Right atrium auricular region (tissue), 2 donors: ENCODE measurements at places on chromosomes 16 and 17. TPM values are rescaled to one million over a fixed set of nuclear protein-coding genes. Genes with fewer than 3 reads are reported as not detected.
A peak's percentile ranks its signal among the peaks of the same experiment; 100 is the strongest.

Gene NTN3
- 0.22 TPM for total RNA-seq

DNA sequence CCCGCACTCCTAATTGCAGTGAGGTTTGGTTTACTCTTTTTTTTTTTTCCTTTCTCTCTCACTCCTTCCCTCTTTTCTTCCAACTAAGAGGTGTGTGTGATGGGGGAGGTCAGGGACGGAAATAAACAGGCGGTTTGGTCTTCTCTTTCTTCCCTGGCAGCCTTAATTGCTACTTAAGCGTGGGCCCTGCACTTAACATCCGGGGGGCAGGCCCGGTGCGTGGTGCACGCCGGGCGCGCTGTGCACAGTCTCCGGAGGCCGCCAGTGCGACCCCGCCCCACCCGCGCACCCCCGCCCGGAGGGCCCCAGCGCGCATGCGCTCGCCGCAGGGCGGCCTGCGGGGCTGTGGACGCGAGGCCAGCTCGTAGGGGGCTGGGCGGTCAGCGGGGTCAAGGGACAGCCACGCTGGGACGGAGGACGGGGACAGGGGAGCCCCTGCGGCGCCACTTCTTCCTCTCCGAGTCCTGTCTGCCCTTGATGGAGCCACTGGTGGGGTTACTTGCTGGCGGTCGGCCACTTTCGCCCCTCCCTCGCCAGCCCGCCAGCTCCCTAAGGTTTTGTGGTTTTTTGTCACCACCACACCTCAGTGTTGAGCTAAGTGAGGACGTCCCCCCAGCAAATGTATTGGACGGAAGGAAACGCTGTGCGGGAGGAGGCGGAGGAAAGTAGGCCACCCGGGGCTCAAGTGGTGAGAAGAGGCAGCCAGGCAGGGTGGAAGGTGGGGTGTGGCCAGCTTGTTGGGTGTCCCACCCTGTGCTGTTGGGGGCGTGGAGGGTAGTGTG is 120.9 kb downstream of the MRM1 start:
- H3K27ac ChIP-seq: no peak overlapping the region
- H3K4me3 ChIP-seq: peak overlapping the region; percentile 28
- no peak for DNase-seq

- no peak for DNase-seq
- H3K27ac ChIP-seq: no peak overlapping the region
- H3K4me3 ChIP-seq: no peak overlapping the region
- no peaks in the 10 kb centered on the region for H3K4me1 ChIP-seq
- H3K27me3 ChIP-seq: no peaks in the 10 kb centered on the region
These were observed 130.3 kb downstream of the IRF8 start for GRCh38 chr16:86029131-86029741.

- no peak for DNase-seq
- no peaks in the 10 kb centered on the region for H3K27me3 ChIP-seq
- H3K4me1 ChIP-seq: no peaks in the 10 kb centered on the region
- no peaks in the 10 kb centered on the region for H3K36me3 ChIP-seq
- no peak overlapping the region for H3K4me3 ChIP-seq
These were observed 14.3 kb upstream of the GINS3 start for GRCh38 chr16:58377932-58378331.

Gene CX3CL1
- total RNA-seq: 17.8 TPM

Gene NEUROD2
- total RNA-seq: not detected

- H3K4me1 ChIP-seq: no peaks in the 10 kb centered on the region
- H3K27ac ChIP-seq: no peak overlapping the region
- no peak overlapping the region for H3K4me3 ChIP-seq
- H3K27me3 ChIP-seq: no peaks in the 10 kb centered on the region
These were observed 28.6 kb downstream of the NPTX1 start for GRCh38 chr17:80447790-80448189.

Gene BAIAP2
- 36.5 TPM for total RNA-seq

Gene ETV4
- total RNA-seq: 3.1 TPM

GRCh38 chr17:14864127-14864526 is 401.0 kb downstream of the PMP22 start:
- H3K27me3 ChIP-seq: no peaks in the 10 kb centered on the region
- no peaks in the 10 kb centered on the region for H3K4me1 ChIP-seq
- no peak overlapping the region for H3K4me3 ChIP-seq
- no peak overlapping the region for H3K27ac ChIP-seq
- H3K36me3 ChIP-seq: no peaks in the 10 kb centered on the region

DNA sequence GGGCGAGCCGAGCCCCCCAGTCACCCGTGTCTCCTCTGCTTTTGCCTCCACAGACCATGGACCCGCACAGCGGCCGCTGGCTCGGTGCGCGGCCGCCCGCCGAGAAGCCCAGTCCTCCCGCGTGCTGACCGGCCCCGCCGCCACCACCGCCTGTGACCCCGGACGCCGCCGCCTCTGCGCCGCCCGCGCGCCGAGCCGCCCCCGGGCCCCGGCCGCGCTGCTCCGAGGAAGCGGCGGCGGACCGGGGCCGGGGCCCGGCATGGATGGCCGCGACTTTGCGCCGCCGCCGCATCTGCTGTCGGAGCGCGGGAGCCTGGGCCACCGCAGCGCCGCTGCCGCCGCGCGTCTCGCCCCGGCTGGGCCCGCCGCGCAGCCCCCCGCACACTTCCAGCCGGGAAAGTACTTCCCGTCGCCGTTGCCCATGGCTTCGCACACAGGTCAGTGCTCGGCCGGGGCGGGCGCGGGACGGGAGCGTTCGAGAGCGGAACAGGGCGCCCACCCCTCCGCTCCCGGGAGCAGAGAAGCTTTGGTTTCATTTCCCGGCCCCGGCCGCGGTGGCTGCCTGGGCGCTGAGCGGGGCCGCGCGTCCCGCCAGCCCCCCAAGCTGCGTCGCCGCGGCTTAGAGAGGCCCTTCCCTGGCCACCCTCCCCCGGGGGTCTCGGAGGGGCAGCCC is 4.4 kb downstream of the BAHCC1 start:
- peak overlapping the region; percentile 95 for H3K27ac ChIP-seq
- no peaks in the 10 kb centered on the region for H3K27me3 ChIP-seq
- H3K36me3 ChIP-seq: no peaks in the 10 kb centered on the region
- peaks cover 55% of the 10 kb centered on the region for H3K4me1 ChIP-seq
- H3K4me3 ChIP-seq: peak overlapping the region; percentile 77

Gene CIBAR2
- not detected for total RNA-seq

DNA sequence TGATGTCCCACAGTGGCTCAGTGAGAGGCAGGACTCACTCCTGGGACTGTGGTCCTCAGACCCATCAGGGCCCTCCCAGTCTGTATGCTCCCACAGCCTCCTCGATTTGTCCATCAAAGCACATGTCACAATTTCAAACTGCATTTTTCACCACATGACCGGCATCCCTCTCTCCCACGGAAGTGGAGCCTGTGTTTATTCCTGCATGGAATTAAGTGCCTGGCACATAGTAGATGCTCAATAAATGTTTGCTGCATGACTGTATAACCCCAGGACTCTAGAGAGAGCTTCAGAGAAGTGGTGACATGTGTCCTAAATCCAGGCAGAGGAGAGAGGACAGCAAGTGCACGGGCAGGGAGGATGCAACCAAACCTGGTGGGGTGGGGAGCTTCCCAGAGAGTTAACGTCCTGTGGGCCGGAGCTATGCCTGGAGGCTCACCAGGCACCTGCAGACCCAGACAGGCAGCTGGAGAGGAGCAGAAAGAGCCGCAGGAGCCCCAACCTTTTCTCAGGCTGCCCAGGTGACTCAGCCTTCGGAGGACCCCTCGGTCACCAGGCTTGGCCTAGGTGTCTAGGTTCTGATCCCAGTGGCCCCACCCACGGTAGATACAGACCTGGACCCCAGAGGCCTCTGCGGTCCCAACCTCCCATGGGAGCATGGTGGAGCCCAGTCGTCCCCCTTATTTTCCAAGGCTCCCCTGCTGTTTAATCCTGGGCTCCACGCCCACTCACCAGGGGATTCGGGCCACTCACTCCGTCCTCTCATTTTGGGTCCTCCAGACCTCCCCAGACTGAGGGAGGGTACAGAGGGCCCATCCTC is 5.8 kb downstream of the CDH5 start:
- H3K27ac ChIP-seq: peak overlapping the region; percentile 10
- H3K36me3 ChIP-seq: no peaks in the 10 kb centered on the region
- DNase-seq: no peak
- no peaks in the 10 kb centered on the region for H3K4me1 ChIP-seq
- no peaks in the 10 kb centered on the region for H3K27me3 ChIP-seq
- no peak overlapping the region for H3K4me3 ChIP-seq

Gene MEOX1
- 3.9 TPM for total RNA-seq

Gene PPP1R27
- total RNA-seq: not detected

DNA sequence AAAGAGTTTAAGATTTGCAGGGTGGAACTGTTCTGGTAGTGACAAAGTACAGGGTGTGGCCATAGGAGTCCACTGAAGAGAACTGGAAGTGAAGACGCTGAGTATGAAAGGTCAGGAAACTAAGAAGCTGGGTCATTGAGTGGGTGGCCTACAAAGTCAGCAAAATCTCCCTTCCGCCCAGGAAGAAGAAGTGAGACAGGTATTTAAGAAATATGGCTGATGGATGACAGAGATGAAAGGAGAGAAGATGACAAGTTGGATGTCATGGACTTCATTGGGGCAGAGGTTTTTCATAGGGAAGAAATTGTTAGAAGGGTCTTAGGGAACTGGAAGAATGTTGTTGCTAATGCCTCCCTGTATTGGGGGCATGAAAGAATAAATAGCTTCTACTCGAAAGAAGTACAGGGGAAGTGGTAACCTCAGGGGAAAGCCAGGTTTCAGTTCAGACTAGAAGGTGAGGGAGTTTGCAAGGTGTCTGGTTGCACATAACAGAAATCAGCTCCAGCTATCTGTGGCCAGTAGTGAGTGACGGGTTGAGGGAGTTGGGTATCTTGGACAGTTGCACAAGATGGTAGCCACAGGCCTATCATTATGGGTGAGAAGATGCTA is 33.6 kb upstream of the MED13 start:
- no peak overlapping the region for H3K27ac ChIP-seq
- DNase-seq: no peak
- H3K4me3 ChIP-seq: no peak overlapping the region
- H3K36me3 ChIP-seq: no peaks in the 10 kb centered on the region
- no peaks in the 10 kb centered on the region for H3K4me1 ChIP-seq
- H3K27me3 ChIP-seq: no peaks in the 10 kb centered on the region

DNA sequence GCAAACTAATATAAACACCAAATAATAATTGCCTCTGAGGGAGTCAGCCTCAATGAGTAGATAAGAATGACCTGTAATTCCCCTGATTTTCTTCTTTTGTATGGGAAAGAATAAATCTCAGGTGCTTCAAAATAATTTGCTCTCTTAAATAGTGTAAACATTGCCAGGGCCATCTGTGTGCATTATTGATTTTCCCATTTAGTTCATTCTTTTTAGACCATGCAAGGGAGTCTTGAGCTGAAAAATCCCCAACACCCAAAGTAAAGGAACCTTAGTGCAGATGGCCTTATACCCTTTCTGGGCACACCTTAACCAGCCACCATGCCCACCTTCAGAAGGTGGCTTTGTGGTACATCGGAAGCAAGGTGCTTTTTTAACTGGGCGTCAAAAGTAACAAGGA is 267.2 kb downstream of the TMEM114 start:
- no peaks in the 10 kb centered on the region for H3K36me3 ChIP-seq
- DNase-seq: no peak
- no peak overlapping the region for H3K4me3 ChIP-seq
- no peaks in the 10 kb centered on the region for H3K27me3 ChIP-seq

Gene CFAP52
- total RNA-seq: not detected

DNA sequence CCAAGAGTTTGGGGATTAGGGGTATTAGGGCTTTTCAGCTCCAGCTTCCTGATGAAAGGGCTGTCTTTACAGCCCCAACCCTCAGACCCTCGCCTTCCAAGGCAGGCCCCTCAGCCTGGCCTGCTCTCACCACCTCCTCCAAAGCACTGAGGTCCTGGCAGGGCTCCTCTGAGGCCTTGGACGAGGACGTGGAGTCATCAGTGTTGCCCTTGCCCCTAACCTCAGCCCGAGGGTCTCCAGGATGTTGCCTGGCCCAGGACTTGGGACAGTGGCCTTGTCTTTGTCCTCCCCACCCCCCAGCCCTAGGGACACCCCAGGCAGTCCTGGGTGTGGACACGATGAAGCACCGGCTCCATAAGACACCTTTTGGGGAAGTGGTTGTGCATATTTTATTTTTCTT is 28.2 kb downstream of the B9D1 start:
- H3K27ac ChIP-seq: no peak overlapping the region
- H3K27me3 ChIP-seq: no peaks in the 10 kb centered on the region
- peaks cover 18% of the 10 kb centered on the region for H3K36me3 ChIP-seq
- H3K4me3 ChIP-seq: no peak overlapping the region
- peaks cover 41% of the 10 kb centered on the region for H3K4me1 ChIP-seq

DNA sequence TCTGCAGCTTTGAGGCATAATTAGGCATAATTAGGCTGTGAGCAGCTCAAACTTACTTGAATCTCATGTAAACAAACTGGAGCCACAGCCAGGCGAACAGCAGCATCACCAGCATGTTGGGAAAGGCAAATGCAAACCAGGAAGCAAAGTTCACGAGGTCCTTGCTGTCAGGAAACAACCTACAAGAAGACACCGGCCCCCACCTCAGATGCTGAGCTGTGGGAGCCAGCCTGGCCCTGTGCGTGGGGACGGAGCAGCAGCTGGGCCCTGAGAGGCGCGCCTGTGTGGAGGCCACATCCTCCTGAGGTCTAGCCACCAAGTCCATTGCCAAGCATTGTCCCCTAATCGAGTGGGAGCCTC is 12.2 kb downstream of the SLC13A5 start:
- H3K4me1 ChIP-seq: no peaks in the 10 kb centered on the region
- DNase-seq: no peak
- no peak overlapping the region for H3K27ac ChIP-seq
- no peaks in the 10 kb centered on the region for H3K27me3 ChIP-seq
- H3K36me3 ChIP-seq: no peaks in the 10 kb centered on the region
- H3K4me3 ChIP-seq: no peak overlapping the region

DNA sequence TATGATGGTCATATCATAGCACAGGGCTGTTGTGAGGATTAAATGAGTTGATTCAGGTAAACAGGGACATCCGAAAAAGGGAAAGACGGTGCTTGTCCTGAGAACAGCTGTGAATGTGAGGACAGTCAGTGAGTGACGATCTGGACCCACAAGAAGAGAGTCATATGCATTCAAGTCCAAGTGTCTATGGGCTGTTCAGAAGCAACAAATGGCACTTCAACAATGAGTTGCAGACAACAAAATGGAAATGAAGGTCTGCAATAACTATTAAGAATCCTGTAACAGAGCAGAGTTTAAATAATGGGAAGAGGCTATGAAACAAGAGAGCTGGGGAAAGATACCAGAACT is 100.3 kb downstream of the ADCY9 start:
- no peak overlapping the region for H3K4me3 ChIP-seq
- H3K4me1 ChIP-seq: no peaks in the 10 kb centered on the region
- no peaks in the 10 kb centered on the region for H3K27me3 ChIP-seq
- no peaks in the 10 kb centered on the region for H3K36me3 ChIP-seq
- H3K27ac ChIP-seq: no peak overlapping the region

Gene KCTD19
- total RNA-seq: not detected

GRCh38 chr17:79159926-79160325 is 85.3 kb downstream of the ENGASE start:
- no peaks in the 10 kb centered on the region for H3K27me3 ChIP-seq
- no peaks in the 10 kb centered on the region for H3K36me3 ChIP-seq
- DNase-seq: no peak
- H3K4me3 ChIP-seq: no peak overlapping the region
- no peak overlapping the region for H3K27ac ChIP-seq

GRCh38 chr17:32209608-32210007 is 56.0 kb upstream of the RHBDL3 start:
- DNase-seq: no peak
- peaks cover 59% of the 10 kb centered on the region for H3K36me3 ChIP-seq
- no peaks in the 10 kb centered on the region for H3K27me3 ChIP-seq
- H3K4me3 ChIP-seq: no peak overlapping the region

GRCh38 chr17:55527540-55528118 is 16.4 kb upstream of the SMIM36 start:
- no peaks in the 10 kb centered on the region for H3K4me1 ChIP-seq
- DNase-seq: no peak
- no peak overlapping the region for H3K4me3 ChIP-seq
- no peaks in the 10 kb centered on the region for H3K27me3 ChIP-seq
- no peak overlapping the region for H3K27ac ChIP-seq

Gene GNGT2
- total RNA-seq: 1.4 TPM
